ENCODE measurements at places on chromosomes 6 and 20.

DNA sequence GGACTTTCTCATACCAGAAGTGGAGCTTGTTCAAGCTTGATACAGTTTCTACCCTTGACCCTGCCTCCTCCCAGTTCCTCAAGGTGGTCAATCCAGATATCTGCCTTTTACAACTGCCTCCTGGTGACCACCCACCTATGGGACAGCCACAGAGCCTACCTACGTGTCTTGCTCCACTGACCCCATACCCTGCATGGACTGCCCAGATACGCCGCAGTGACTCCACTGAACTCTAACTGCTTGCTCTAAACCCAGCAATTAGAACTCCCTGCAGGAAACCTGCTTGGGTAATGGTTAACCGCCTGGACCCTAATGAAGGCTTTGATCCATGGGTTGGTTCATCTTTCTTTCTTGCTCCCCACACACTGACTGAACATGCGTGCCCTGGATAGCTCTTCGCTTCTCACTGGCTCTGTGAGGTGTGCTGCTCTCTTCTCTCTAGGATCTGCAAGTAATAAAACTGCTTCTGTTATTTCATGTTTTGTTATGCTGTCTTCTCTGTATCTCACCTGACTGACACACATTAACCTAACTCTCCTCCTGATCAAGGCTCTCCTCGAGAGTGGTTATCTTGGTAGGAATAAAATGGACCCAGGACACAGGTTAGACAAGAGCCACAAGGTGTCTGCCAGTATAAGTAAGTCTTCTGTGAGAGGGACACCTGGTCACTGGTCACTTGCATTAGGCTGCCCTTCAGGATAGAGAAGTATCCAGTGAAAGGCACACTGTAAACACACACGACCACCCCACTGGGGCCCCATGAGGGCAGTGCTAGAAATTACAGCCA lies 79.2 kb downstream of the CHD6 start:
- peaks cover 9% of the 10 kb centered on the region for H3K4me1 ChIP-seq
- no peak overlapping the region for H3K4me3 ChIP-seq
- no peak overlapping the region for H3K27ac ChIP-seq
- peaks cover 28% of the 10 kb centered on the region for H3K36me3 ChIP-seq
- H3K27me3 ChIP-seq: no peaks in the 10 kb centered on the region

- no peaks in the 10 kb centered on the region for H3K36me3 ChIP-seq
- DNase-seq: no peak
- no peaks in the 10 kb centered on the region for H3K4me1 ChIP-seq
Measured at GRCh38 chr6:22349051-22349450, 52.2 kb upstream of the PRL start.

DNA sequence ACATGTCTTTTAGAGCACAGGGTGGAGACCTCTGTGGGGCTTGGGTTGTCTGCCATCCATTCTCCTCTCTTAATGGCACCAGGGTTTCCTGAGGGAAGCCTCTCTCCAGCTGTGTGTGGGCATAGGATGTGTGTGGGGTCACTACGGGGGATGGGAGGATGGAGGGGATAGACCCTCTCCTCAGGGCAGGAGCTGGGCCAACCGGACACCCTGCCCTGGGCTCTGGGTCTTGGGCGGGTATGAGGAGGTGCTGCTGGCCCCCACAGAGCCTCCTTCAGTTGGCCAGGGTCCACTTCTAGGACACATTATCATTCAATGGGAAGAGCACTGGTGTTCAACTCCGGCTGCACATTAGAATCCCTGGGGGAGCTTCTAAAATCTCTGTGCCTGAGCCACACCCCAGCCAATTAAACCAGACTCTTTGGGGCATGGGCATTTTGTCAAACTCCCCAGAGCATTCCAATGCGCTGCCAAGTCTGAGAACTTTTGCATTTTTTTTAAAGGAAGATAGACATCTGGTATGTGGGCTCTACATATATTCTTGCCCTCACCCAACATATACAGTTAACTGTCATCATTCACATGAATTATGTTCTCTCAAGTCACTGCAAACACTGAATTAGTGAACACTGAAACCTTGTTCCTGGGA lies 38.5 kb downstream of the TRAM2 start:
- H3K27me3 ChIP-seq: no peaks in the 10 kb centered on the region
- H3K36me3 ChIP-seq: peaks cover 21% of the 10 kb centered on the region
- H3K4me3 ChIP-seq: no peak overlapping the region

- no peak overlapping the region for H3K27ac ChIP-seq
- H3K27me3 ChIP-seq: no peaks in the 10 kb centered on the region
- H3K4me1 ChIP-seq: peaks cover 7% of the 10 kb centered on the region
- H3K36me3 ChIP-seq: no peaks in the 10 kb centered on the region
- DNase-seq: no peak
- no peak overlapping the region for H3K4me3 ChIP-seq
Measured at GRCh38 chr6:24576447-24576846, 69.5 kb downstream of the KIAA0319 start.

- H3K4me3 ChIP-seq: no peak overlapping the region
- H3K27me3 ChIP-seq: no peaks in the 10 kb centered on the region
- H3K4me1 ChIP-seq: no peaks in the 10 kb centered on the region
- no peak overlapping the region for H3K27ac ChIP-seq
Measured at GRCh38 chr6:21121636-21122136, 471.9 kb upstream of the SOX4 start.

GRCh38 chr20:47287609-47288144 lies 68.8 kb downstream of the ZMYND8 start:
- H3K27me3 ChIP-seq: no peaks in the 10 kb centered on the region
- peaks cover 88% of the 10 kb centered on the region for H3K36me3 ChIP-seq
- no peak for DNase-seq
- no peak overlapping the region for H3K4me3 ChIP-seq
- no peaks in the 10 kb centered on the region for H3K4me1 ChIP-seq

- no peaks in the 10 kb centered on the region for H3K36me3 ChIP-seq
- no peak overlapping the region for H3K27ac ChIP-seq
- no peak for DNase-seq
- no peaks in the 10 kb centered on the region for H3K4me1 ChIP-seq
- no peaks in the 10 kb centered on the region for H3K27me3 ChIP-seq
Measured at GRCh38 chr6:118372413-118372812, 175.7 kb upstream of the PLN start.

DNA sequence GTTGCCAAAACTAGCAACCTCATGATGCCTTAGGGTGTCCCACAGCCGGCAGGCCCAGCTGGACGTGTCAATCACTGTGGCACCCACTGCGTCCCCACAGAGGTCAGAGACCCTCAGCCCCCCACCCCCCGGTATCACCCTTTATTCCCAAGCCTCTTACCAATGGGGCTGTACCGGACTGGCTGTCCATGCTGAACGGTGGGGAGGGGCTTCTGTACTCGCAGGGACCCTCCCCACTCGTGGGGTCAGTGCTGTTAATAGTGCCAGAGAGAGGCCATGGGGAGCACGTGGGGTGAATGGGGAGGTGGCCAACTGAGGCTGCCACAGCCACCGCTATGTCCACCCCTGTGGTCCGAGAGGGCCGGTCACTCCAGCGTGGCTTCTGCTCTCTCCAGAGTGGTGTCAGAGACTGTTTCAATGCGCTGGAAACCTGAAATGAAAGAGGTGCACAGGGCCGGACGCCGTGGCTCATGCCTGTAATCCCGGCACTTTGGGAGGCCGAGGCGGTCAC lies 68.6 kb downstream of the THBS2 start:
- H3K27me3 ChIP-seq: peaks cover 2% of the 10 kb centered on the region
- H3K4me3 ChIP-seq: no peak overlapping the region
- H3K36me3 ChIP-seq: no peaks in the 10 kb centered on the region
- H3K4me1 ChIP-seq: no peaks in the 10 kb centered on the region

- H3K36me3 ChIP-seq: no peaks in the 10 kb centered on the region
- no peak for DNase-seq
- peaks cover 3% of the 10 kb centered on the region for H3K27me3 ChIP-seq
- no peak overlapping the region for H3K4me3 ChIP-seq
- H3K4me1 ChIP-seq: no peaks in the 10 kb centered on the region
Measured at GRCh38 chr20:40082436-40082835, 606.6 kb downstream of the MAFB start.

- no peak for DNase-seq
- H3K27ac ChIP-seq: no peak overlapping the region
- peaks cover 12% of the 10 kb centered on the region for H3K27me3 ChIP-seq
- H3K4me3 ChIP-seq: no peak overlapping the region
- H3K36me3 ChIP-seq: no peaks in the 10 kb centered on the region
Measured at GRCh38 chr6:138291849-138292181, 73.5 kb upstream of the PBOV1 start.

DNA sequence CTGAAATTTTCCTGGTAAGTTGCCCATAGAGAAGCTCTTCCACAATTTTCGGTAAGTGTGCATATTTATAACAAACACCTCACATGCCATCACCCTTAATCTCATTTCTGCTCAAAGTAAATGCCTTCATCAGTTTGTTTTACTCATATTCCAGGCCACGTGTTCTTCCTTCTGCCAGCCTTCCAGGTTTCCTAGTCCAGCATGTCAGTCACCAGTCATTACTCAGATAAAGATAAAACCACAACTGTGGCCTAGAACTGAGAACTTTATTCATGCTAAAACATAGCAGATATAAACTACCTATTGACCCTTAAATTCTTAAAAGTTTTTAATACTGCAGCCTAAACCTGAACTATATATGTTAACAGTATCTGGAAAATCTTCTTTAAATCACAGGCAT lies 149.5 kb upstream of the SLC22A16 start:
- H3K27ac ChIP-seq: no peak overlapping the region
- DNase-seq: no peak
- peaks cover 63% of the 10 kb centered on the region for H3K36me3 ChIP-seq
- no peak overlapping the region for H3K4me3 ChIP-seq

- peaks cover 2% of the 10 kb centered on the region for H3K27me3 ChIP-seq
- H3K4me3 ChIP-seq: no peak overlapping the region
- no peak for DNase-seq
Measured at GRCh38 chr20:51758978-51759544, 9.1 kb downstream of the ATP9A start.

DNA sequence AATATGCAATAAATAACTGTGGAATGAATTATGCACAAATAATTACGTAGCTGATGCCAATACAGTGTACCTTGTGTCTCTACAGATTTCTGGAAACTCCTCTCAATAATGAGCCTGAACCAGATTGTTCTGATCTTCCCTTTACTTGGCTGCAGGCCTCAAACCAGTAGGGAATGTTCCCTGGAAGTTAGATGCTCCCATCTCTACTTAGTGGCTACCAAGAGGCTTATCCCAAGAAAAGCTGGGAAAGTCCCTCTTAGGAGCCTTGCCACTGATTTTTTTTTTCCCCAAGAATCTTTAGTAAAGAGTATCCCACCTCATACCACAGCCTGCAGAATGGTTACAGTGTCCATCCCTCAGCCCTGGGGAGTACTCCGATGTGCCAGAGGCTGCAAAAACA lies 702.1 kb downstream of the RFPL4B start:
- H3K27me3 ChIP-seq: peaks cover 3% of the 10 kb centered on the region
- DNase-seq: no peak
- H3K36me3 ChIP-seq: no peaks in the 10 kb centered on the region
- no peak overlapping the region for H3K27ac ChIP-seq

DNA sequence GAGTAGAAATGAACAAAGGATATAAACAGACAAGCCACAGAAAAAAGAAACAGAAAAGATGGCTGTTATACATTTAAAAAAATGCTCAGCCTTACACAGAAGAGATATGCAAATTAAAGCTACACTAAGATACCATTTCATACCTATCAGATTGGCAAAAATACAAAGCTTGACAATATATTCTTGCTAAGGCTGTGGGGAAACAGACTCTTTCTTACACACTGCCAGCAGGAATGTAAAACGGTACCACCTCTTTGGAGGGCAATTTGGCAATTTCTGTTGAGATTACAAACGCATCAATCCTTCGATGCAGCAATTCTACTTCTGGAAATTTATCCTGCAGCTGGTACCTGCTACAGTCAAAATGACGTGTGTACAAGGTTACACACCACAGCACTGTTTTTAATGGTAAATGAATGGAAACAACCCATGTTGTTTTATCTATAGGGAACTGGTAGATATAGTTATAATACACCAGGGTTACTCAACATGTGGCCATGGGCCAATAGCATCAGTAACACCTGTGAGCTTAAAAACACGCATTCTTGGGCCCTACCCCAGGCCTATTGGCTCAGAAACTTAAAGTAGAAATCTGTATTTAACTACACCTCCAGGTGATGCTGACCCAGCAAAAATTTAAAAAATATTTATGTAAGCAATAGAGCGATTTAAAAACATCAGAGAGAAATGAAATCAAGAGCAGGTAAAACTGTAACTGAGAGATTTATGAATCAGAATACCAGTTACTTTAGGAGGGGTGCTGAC lies 53.3 kb downstream of the TRAM2 start:
- no peak overlapping the region for H3K27ac ChIP-seq
- H3K27me3 ChIP-seq: no peaks in the 10 kb centered on the region
- peaks cover 14% of the 10 kb centered on the region for H3K36me3 ChIP-seq
- no peak overlapping the region for H3K4me3 ChIP-seq
- H3K4me1 ChIP-seq: peaks cover 2% of the 10 kb centered on the region

DNA sequence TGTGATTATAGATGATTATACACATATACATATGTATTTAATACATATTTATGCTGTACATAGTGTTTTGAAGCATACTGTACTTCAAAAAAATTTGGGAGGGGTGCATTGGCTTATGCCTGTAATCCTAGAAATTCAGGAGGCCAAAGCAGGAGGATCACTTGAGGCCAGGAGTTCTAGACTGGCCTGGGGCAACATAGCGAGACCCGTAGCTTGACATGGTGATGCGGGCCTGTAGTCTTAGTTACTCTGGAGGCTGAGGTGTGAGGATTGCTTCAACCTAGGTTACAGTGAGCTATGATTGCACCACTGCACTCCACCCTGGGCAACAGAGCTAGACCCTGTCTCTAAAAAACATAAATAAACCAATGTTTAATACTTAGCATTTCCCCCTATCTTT lies 1.6 kb upstream of the FAM110A start:
- H3K36me3 ChIP-seq: no peaks in the 10 kb centered on the region
- H3K4me3 ChIP-seq: no peak overlapping the region
- no peaks in the 10 kb centered on the region for H3K27me3 ChIP-seq
- no peak for DNase-seq
- peaks cover 33% of the 10 kb centered on the region for H3K4me1 ChIP-seq

- no peak for DNase-seq
- no peak overlapping the region for H3K4me3 ChIP-seq
- H3K27ac ChIP-seq: no peak overlapping the region
- peaks cover 51% of the 10 kb centered on the region for H3K36me3 ChIP-seq
- peaks cover 14% of the 10 kb centered on the region for H3K4me1 ChIP-seq
Measured at GRCh38 chr6:150966786-150967185, 101.3 kb downstream of the MTHFD1L start.

DNA sequence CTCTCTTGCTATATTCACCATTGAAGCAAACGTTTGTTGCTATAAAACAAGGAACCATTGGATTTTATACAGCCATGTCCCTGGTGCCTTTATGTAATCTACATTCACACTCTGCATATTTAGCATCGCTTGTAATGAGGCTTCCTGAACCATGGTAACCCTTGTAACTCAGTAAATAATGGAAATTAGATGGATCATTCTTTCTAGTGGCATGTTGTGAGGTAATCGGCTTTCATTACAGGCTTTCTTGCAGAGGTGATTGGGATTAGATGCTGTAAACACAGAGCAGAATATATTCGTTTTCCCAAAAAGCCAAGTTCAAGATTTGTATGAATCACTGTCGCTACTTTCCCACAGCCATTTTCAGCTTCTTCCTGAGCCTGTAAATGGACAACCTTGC lies 36.1 kb downstream of the SMPDL3A start:
- no peaks in the 10 kb centered on the region for H3K27me3 ChIP-seq
- no peak overlapping the region for H3K27ac ChIP-seq
- no peaks in the 10 kb centered on the region for H3K4me1 ChIP-seq
- no peak overlapping the region for H3K4me3 ChIP-seq

- H3K36me3 ChIP-seq: peaks cover 92% of the 10 kb centered on the region
- no peaks in the 10 kb centered on the region for H3K27me3 ChIP-seq
Measured at GRCh38 chr20:25015986-25016385, 23.4 kb upstream of the APMAP start.

- DNase-seq: peak; percentile 39
- H3K27me3 ChIP-seq: no peaks in the 10 kb centered on the region
- peak overlapping the region; percentile 85 for H3K27ac ChIP-seq
- peaks cover 2% of the 10 kb centered on the region for H3K36me3 ChIP-seq
- peak overlapping the region; percentile 90 for H3K4me3 ChIP-seq
- peaks cover 55% of the 10 kb centered on the region for H3K4me1 ChIP-seq
Measured at GRCh38 chr6:4776493-4777393, 539 bp downstream of the CDYL start.
